Hematopoietic multipotent progenitor cell (in vitro differentiated cells): ENCODE measurements at places on chromosomes 11 and 22.
A peak's percentile ranks its signal among the peaks of the same experiment; 100 is the strongest.

GRCh38 chr22:46150034-46150654 lies at the start of gene PPARA:
TSS of gene PPARA (plus strand) at chr22:46150526. CDS start at chr22:46198384, 47,858 bp downstream.
- DNase-seq, result peak; percentile 83

- DNase-seq, result no peak
These were observed 11.9 kb upstream of the CLMP start for GRCh38 chr11:123206791-123207434.

GRCh38 chr11:28657378-28658030 lies 549.3 kb downstream of the METTL15 start:
- DNase-seq, result no peak

DNA sequence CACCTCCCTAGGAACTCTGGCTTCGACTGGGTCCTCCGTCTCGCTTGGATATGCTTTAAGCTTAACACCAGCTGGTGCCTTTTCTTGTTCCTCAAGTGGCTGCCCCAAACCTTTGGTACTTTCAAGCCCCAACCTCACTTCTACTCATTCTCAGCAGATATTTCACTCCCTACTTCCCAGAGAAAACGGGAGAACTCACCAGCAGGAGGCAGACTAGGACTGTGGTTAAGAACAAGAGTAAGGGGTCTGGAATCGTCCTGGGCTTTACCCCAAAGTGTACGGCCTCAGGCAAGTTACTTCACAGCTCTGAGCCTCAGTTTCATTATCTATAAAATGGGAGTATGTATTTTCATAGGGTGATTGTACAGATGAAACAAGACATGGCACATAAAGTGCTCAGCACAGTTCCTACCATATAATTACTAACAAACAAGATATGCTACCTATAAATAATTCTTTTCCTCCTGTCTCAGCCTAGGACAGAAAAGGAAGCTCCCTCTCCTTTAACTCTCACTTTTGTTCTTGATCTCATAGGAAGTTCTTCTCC lies 37.8 kb downstream of the PAMR1 start:
- DNase-seq, result peak; percentile 16

DNA sequence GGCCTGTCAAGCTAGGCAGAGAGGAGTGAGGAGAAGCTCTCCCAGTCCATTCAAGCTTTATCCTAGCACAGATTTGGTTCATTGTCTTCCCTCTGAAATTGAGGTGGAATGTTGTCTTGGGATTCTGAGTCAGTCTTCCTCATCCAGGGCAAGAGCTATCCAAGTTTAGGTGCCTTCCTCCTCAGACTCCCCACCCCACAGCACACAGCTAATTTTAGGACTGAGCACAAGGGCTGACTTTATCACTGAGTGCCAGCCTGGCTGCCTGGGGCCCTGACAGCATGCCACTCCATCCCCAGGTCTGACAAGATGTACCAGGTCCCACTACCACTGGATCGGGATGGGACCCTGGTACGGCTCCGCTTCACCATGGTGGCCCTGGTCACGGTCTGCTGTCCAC lies 2.6 kb downstream of the PGAP2 start:
- DNase-seq, result no peak

DNA sequence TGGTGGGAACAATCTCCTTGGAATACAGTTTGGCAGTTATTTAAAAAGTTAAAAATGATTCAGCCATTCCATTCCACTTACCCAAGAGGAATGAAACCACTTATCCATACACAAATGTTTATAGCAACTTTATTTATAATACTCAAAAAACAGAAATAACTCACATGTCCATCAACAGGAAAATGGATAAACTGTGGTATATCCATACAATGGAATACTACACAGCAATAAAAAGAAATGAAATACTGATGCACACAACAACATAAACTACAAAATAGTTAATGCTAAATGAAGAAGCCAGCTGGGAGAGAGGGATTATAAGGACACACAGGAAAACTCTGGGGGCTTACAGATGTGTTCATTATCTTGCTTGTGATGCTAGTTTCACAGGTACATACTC lies 64.7 kb downstream of the FCHSD2 start:
- DNase-seq, result no peak

DNA sequence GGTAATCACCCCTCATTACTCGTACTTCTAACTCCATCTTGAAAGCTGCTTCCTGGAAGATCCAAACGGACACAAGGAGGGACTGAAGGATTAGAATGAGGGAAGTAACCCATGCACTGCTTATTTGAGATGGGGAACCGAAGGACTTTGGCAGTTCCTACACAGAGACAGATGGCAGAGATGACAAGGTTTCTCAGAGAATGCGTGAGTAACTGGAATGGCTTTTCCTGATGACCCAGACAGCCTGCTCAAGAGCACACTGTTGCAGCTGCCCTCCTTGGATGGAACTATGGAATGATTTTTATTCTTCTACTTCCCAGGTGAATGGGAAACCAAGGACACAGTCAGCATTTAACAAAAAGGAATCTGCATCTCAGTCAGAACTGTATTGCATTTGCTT lies 7.3 kb downstream of the KCNJ11 start:
- no peak for DNase-seq

DNA sequence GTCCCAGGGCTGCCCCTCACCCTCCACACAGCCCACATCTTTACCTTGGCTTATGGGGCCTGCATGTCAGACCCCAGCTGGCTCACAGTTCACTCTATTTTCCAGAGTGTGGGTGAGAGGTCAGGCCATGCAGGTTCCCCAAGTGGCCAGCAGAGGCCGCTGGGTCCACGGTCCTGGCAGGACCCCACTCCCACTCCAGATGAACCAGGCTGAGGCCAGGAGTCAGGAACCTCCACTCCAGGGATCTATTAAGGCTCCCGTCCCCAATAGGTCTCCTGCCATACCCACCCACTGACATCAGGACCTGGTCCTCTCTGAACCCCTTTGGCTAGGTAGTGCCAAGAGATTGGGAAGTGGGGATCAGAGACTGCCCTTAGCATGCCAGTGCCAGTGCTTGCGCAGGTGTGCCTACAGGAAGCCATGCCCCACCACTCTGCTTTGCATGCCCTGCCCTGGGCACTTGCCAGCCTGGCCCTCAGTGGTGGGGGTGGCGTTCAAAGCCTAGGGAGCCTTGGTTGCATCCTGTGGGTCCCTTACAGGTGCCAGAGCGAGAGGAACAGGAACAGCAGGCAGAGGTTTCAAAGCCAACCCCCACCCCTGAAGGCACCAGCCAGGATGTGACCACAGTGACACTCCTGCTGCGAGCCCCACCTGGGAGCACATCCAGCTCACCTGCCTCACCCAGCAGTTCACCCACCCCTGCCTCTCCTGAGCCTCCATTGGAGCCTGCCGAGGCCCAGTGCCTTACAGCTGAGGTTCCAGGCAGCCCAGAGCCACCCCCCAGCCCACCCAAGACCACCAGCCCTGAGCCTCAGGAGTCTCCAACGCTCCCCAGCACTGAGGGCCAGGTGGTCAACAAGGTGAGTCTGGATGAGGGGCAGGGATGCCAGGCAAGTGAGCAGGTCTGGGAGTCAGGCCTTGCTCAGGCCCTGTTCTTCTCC lies 8.3 kb downstream of the SMTN start:
- peak; percentile 31 for DNase-seq

DNA sequence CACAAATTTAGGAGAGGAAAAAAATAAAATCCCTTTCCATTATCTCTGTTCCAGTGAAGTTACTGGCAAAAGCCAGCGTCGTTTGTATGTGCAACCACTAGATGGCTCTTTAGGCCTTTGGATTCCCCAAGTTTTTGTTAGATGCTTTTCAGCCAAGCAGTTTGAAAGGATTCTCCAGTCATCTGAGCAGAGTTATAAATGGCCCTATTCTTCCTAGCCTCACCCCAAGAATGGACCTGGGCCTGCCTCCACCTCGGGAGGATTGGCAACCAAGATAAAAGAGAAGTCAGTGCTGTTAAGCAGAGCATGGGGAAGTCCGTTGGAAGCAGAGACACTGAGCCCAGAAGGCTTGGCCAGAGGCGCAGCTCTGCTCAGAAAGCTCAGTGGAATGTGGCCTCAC lies 15.4 kb downstream of the FAM181B start:
- DNase-seq, result peak; percentile 54

DNA sequence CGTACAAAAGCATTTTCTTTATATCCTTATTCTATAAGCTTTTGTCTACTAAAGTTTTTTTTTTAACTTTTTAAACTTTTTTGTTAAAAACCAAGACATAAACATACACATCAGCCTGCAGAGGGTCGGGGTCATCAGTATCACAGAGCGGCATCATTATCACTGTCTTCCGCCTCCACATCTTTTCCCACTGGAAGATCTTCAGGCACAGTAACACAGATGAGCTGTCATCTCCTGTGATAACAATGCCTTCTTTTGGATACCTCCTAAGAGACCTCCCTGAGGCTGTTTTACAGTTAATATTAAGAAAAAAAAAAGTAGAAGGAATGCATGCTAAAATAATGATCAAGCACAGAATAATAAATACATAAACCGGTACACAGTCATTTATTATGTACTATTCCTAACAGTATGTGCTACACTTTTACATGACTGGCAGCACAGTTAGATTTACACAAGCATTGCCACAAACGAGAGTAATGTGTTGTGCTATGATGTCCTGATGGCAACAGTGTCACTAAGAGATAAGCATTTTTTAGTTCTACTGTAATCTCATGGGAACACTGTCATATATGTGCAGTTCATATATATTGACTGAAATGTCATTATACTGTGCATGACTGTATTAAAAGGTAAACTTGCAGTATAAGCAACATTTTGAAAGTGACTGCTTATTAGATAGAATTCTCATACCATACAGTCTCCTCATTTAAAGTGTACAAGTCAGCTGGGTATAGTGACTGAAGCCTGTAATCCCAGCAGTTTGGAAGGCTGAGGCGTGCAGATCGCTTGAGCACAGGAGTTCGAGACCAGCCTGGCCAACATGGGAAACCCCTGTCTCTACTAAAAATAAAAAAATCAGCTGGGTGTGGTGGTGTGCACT lies 58.6 kb downstream of the KDM2A start:
- no peak for DNase-seq

DNA sequence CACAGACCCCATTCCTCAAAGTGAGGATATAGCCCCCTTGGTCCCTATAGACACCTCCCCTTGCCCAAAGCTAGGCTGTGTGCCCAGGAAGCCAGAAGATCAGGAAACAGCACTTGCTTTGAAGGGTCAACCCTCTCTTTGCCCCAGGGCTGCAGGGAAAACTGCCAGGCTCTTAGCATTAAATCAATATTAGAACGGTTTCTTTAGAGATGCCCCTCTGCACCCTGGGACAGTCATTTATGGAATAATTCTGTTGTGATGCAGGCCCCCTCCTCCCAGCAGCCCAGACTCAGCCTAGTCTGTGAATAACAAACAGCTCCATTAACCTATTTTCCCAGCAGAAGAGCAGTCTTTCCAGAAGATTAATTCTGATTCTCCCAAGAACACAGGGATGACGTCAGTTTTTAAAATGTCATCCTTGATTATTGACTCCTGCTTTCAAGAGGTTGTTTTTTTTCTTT lies 11.6 kb upstream of the CAPN5 start:
- no peak for DNase-seq

DNA sequence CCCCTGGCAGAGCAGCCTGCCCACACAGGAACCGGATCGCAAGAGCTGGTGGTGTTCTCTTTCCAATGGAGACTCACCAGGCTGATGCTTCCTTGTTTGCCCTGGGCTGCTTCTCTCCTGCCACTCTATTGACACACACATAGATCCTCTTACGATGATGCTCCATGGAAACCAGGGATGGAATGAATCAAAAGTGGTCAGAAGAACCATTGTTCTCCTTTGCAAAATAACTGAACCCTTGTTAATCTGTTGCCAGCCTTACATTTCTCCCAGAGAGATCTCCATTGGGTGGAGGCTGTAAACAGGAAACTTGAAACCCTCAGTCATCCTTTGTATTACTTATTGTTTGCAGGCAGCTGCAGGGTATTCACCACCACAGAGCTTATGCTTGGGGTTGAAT lies 24.6 kb upstream of the LDLRAD3 start:
- DNase-seq, result no peak
